ENCODE measurements at places on chromosomes 16 and 17.

- no peak for DNase-seq
These were observed 16.8 kb downstream of the VASN start for GRCh38 chr16:4388271-4389021.

DNA sequence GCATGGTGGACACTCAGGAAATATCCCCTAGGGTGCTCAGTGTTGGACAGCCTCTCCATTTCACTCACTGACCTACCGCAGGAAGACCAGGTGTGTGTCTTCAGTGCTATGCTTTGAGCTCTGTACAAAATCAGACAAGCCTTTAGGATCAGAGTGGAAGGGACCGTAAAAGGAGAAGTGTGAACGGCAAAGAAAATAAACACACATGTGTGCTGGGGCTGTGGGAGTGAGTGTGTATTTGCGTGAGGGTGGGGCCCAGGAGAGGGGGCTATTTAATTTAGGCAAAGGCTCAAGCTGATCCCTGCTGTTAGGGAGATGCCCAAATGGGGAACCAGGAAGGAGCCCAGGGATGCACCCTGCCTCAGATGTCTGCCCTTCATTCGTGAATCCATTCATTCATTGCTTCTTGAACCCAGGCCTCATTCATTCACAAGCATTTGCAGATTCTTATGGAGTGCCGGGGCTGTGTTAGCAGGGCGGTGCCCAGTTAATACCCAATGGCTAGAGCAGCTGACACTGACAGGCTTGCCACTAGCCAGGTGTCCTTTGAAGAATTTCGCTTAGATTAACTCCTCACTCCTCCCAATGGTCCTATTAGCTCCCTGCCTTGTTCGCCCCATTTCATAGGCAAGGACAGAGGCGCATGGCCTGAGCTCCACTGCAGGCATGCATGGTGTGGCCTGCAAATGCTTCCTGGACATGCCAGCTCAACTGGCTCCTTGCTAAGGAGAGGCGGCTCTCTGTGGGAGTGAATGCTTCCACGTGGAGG is 296.7 kb upstream of the FOXF1 start:
- no peak for DNase-seq

DNA sequence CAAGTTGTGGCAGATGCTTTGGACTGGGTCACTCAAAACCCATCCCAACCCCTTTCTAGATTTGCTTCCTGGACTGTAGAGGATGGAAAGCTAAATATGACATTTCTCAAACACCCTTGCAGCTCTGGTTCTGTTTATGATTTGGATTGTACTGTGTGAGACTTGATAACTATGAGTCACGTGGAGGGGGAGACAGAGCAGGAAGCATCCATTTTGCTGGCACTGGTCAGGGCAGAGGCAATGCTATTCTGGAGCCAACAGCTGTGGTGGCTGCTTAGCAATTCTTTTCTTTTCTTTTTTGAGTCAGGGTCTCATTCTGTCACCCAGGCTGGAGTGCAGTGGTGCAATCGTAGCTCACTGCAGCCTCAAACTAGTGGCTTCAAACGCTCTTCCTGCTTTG is 13.6 kb upstream of the TERF2 start:
- DNase-seq: no peak

DNA sequence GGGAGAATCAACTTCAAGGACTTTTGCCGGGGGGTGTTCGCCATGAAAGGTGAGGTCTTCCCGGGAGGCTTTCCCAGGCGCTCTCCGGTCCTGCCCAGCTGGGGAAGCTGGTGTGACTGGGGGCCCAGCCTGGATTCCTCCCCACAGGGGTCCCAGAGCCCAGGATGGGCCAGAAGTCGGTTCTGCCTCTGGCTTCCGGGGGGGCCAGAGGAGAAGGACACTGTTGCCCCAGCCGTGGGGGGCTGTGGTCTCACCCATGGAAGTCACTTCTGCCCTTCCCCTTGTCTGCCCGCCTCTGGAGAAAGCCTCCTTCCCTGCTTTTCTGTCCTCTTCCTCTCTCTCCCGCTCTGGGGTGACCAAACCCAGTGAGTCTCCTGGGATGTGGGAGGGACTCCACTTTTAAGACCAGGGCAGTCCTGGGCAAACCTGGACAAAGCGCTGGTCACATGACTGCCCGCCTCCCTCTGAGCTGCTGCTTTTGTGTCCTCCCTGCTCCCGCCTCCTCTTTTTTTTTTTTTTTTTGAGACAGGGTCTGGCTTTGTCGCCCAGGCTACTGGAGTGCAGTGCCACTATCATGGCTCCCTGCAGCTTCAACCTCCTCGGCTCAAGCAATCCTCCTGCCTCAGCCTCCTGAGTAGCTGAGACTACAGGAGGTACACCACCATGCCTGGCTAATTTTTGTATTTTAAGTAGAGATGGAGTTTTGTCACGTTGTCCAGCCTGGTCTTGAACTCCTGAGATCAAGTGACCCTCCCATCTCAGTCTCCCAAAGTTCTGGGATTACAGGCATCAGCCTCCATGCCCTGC is 40.6 kb downstream of the RAB11FIP4 start:
- DNase-seq: no peak

GRCh38 chr17:39598047-39598481 is 9.7 kb downstream of the NEUROD2 start:
- no peak for DNase-seq

GRCh38 chr17:32142857-32143526 is 690 bp downstream of the RHOT1 start:
- peak; percentile 96 for DNase-seq

DNA sequence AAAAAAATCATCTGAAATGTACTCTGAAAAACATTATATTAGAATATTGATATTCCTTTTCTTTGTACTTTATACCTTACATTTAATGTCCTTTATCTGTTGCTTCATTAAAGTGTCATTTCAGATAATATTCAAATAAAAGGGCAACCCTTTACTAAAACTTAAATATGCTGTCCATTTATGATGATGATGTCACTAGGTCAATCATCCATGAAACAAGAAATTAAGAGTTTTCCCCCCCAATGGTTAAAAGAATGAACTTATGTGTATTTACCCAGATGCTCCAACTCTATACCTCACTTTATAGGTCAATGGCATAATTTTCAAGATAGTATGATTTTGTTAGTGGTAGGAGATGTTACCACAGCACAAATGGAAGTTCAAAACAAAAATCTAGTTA is 15.3 kb downstream of the APPBP2 start:
- no peak for DNase-seq

GRCh38 chr16:79037521-79038373 is 562.8 kb downstream of the MAF start:
- no peak for DNase-seq

DNA sequence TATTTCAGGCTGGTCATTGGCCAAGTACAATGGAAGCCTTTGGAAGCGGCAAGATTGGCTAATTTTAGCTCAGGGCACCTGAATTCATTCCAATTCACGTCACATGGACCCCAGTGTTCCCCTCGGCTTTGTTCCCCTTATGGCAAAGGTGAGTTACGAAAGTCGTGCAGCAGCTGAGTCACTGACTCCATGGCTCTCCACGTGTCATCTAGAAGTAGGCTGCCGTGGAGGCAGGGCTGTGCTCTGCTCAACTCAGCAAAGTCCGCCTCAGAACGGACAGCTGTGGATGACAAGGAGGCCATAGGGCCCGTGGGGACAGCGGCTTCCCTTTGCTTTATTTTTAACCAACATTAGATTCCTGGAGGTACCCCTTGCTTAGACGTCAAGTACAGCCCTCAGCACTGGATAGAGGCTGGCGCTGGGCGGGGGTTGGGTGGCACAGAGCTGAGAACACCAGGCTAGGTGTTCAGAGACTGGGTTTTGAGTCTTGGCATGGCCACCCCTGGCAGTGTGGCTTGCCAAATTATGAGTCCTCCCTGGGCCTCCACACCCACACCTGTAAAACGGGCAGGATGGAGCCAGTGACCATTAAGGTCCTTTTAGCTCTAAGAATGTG is 23.6 kb downstream of the ADAD2 start:
- DNase-seq: no peak

- no peak for DNase-seq
These were observed 48.7 kb upstream of the NLK start for GRCh38 chr17:27993723-27994310.

DNA sequence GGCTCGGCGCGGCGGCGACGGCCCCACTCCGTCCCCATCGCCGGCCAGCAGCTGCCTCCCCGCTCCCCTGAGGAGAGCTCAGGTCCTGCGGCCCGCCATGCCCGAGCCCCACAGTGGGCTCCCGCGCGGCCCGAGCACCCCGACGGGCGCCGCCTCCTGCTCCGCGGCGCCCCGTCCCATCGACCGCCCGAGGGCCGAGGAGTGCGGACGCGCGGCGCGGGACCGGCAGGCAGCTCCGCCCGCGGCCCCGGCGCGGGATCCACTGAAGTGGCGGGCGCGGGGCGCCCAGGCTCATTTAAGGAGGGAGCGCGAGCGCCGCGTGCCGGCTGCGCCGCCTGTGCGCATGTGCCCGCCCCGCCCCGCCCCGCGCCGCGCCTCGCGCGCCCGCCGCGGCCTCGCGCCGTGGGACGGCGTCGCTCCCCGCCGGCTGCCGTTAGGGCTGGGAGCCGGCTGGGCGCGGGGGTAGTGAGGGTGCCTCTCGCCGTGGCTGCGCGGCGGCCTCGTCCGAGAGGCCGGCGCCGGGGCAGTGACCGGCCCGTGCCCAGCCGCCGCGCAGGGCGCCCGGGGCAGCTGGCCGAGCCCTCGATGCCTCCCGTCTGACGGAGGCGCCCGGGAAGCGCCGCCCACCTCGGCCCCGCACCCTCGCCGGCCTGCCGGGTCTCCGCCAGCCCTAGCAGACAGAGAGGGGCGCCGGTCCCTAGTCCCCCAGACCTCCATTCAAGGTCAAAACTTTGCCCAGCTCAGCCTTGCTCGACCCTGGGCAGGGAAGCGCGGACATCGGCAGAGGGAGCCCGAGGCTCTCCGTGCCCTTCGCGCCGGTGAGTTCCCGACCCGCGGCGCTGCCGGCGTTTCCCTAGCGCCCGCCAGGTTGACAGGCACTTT is at the start of gene NETO2:
Gene NETO2 (minus strand): TSS at position 269 of the 882 bp plus-strand sequence. CDS start 333 bp downstream, outside the sequence.
- DNase-seq: peak; percentile 46

GRCh38 chr16:27321013-27321915 is 7.5 kb downstream of the IL4R start:
- no peak for DNase-seq

DNA sequence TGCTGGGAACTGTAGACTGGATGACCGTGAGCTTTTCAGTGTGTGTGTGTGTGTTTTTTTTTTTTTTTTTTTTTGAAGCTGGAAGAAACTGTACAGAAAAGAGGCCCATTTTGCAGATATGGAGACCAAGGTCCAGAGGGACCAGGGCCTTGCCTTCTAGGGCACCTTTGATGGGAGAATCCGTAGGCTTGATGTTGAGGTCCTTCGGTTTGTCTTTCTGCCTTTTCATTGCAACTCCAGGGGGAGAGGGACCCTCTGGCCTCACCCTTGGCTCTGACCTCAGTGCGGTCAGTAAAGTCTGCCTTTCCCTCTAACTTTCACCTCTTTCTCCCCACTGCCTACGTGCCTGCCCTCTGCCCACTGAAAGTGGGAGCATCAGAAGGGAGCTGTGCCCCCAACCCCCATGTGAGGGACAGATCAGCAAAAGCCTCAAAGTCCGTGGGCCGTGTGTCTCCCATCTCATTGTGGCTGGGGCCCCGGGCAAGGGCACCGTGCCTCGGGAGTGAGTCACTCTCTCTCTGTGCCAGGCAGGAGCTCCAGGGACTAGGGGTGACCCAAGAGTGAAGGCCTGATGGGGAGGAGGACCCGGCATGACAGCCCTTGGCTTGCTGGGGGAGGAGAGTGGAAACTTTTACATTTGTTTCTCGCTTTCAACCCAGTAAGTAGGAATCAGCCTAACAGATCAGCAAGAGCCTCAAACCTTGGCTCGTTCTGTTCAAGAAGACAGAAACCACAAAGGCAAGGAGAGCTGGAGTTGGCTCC is 123.6 kb downstream of the CMIP start:
- DNase-seq: peak; percentile 43

- peak; percentile 73 for DNase-seq
These were observed 5.0 kb upstream of the ALDH3A1 start for GRCh38 chr17:19753051-19753509.

DNA sequence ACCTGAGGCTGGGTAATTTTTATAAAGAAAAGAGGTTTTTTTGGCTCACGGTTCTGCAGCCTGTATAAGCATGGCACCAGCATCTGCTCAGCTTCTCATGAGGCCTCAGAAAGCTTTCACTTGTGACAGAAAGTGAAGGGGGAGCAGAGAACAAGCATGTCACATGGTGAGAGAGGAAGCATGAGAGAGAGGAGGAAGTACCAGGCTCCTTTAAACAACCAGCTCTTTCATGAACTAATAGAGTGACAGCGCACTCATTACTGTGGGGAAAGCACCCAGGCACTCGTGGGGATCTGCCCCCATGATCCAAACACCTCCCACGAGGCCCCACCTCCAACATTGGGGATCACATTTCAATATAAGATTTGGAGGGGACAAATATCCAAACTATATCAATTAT is 86.8 kb downstream of the USP32 start:
- DNase-seq: peak; percentile 51

DNA sequence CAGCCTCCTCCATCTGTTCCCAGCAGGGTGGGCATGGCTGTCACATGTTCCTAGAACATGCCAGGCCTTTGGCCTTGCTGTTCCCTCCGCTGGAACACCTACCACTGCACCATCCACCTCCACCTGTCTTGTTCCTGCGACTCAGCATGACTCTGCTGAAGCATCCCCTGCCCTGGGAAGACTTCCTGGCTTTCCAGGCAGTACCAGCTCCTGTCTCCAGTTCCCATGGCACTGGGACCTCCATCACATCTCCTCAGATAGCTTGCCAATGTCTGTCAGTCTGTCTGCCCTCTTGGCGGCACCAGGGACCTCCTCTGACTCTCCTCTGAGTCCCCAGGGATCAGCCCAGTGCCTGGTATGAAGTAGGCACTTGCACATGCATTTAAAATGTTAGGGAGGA is 15.7 kb downstream of the PDP2 start:
- no peak for DNase-seq

DNA sequence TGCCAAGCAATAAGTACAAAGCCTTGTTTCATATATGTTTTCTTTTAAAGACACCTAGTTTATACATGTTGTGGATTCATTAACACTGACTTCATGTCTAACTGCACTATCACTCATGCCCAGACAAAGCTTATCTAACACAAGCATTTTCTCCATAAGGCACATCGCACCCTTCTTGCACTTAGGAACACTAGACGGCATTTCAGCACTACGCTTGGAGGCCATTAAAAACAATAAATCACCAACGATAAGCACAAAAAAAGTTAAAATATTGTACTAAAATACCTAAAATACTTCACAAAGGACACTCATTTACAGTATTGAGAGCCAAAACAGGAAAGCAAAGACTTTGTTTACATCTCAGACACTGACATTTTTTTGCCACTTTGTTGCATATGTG is 39.0 kb upstream of the TEKT3 start:
- peak; percentile 60 for DNase-seq

- no peak for DNase-seq
These were observed 6.5 kb upstream of the ZNF469 start for GRCh38 chr16:88375996-88376834.

DNA sequence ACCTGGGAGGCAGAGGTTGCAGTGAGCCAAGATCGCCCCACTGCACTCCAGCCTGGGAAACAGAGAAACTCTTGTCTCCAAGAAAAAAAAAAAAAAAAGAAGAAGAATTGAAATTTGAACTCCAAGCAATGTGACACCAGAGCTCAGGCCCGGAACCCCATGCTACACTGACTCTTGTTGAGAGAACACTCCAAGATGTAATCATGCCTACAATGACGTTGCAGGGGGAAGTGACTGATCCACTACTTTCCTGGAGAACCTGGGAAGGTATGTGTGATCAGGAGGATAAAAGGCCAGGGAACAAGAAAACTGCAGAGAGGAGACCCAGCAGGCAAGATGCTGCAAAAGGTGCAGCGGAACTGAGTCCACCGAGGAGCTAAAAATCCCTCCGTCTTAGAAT is 57.9 kb downstream of the ADCY9 start:
- DNase-seq: no peak

- no peak for DNase-seq
These were observed 90.7 kb downstream of the WWP2 start for GRCh38 chr16:69852815-69853214.
